IMR-90 (cell line): ENCODE measurements at places on chromosomes 7 and 10. TPM values are rescaled to one million over a fixed set of nuclear protein-coding genes. Genes with fewer than 3 reads are reported as not detected.

Gene BLNK
- not detected in 2 replicates for total RNA-seq

DNA sequence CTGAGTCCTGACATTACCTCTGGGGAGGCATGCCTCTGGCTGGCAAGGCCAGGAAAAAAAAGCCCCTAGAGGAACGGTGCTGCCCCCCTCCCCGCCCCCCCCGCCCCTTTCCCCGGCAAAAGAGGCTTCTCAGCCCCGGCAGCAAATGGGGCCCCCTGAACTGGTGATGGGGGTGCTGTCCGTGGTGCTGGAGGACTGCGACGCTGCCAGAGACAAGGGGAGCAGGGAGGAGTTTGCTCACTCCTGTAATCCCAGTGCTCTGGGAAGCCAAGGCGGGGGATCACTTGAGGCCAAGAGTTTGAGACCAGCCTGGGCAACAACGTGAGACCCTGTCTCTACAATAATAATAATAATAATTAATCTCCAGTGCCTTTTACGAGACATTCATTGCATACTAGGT lies 23.7 kb downstream of the SRRM3 start:
- peaks cover 10% of the 10 kb centered on the region for H3K27me3 ChIP-seq
- no peak overlapping the region for H3K4me3 ChIP-seq
- H3K36me3 ChIP-seq, result no peaks in the 10 kb centered on the region
- peak; percentile 23 for DNase-seq
- H3K4me1 ChIP-seq, result peaks cover 1% of the 10 kb centered on the region; the same call in 1 of the 2 replicates
- no peak overlapping the region for H3K27ac ChIP-seq

DNA sequence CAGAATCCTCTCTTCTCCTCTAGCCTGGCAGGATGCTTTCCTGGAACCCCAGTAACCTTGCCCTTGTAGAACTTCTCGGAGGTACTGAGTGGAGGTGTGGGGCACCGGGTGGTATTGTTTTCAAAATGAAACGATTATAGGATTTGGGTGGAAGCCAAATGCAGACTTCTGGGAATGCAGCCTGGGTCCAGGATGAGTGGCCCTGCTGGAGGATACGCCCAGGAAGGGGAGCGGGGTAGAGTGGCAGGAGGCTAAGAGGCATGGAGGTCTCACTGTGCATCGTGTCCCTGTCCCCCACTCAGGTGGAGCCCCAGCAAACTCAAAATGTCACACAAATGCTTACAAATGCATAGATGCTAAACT lies 109.1 kb upstream of the PPIF start:
- H3K36me3 ChIP-seq, result peaks cover 14% of the 10 kb centered on the region; the same call in 1 of the 2 replicates
- no peaks in the 10 kb centered on the region for H3K27me3 ChIP-seq
- H3K4me3 ChIP-seq, result no peak overlapping the region
- no peak overlapping the region for H3K27ac ChIP-seq
- H3K4me1 ChIP-seq, result peaks cover 43% of the 10 kb centered on the region

DNA sequence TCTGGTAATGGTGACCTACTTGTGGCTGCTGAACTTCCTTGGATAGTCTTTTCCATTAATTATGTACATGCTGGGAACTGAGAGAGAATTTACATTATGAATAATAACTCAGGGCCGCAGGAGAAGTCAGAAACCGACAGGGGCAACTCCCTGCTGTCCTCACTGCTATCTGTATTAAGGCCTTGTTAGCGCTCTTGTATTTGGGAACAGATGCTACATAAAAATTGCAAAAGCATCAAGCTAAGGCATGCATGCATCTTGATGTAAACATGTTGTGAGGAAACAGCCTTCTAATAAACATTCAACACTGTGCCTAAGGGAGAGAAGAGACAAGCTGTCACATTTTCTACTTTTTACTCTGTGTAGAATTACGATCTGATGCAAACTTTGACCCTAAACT lies 158.4 kb downstream of the PARD3 start:
- no peak for DNase-seq
- H3K4me1 ChIP-seq, result peaks cover 5% of the 10 kb centered on the region
- H3K27ac ChIP-seq, result no peak overlapping the region
- H3K36me3 ChIP-seq, result no peaks in the 10 kb centered on the region
- H3K27me3 ChIP-seq, result no peaks in the 10 kb centered on the region

DNA sequence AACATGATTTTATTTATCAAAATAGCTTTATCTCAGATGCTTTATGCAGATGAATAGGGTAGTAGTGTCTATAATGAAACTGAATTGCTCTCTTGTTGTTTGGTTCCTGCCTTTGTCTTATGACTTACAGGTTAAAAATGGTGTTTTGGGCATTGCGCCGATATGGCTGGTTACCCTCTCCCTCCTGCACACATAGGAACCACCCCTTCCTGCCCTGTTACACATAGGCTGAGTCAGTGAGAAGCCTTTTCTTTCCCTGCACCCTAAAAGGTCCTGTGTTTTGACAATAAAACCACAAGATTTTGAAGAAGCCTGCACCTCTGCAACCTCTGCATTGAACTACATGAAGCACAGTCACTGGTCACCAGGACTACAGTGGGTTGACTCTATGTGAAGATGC lies 655.8 kb upstream of the ANKRD30A start:
- H3K4me1 ChIP-seq, result peaks cover 5% of the 10 kb centered on the region; the same call in 1 of the 2 replicates
- H3K4me3 ChIP-seq, result no peak overlapping the region
- H3K36me3 ChIP-seq, result no peaks in the 10 kb centered on the region
- peak; percentile 83 for DNase-seq

DNA sequence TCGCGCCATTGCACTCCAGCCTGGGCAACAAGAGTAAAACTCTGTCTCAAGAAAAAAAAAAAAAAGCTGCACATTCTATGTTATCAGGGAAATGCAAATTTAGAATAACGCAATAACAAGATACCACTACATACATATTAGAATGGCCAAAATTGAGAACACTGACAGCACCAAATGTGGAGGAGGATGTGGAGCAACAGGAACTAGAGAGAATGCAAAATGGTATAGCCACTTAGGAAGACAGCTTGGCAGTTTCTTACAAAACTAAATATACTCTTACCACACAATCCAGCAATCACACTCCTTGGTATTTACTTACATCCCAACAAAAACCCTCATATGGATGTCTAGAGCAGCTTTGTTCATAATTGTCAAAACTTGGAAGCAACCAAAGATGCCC lies 76.8 kb downstream of the ALOX5 start:
- no peak for DNase-seq
- no peaks in the 10 kb centered on the region for H3K36me3 ChIP-seq
- H3K27ac ChIP-seq, result no peak overlapping the region
- H3K4me1 ChIP-seq, result no peaks in the 10 kb centered on the region
- H3K4me3 ChIP-seq, result no peak overlapping the region

Gene ELMO1
- not detected in 2 replicates for total RNA-seq

DNA sequence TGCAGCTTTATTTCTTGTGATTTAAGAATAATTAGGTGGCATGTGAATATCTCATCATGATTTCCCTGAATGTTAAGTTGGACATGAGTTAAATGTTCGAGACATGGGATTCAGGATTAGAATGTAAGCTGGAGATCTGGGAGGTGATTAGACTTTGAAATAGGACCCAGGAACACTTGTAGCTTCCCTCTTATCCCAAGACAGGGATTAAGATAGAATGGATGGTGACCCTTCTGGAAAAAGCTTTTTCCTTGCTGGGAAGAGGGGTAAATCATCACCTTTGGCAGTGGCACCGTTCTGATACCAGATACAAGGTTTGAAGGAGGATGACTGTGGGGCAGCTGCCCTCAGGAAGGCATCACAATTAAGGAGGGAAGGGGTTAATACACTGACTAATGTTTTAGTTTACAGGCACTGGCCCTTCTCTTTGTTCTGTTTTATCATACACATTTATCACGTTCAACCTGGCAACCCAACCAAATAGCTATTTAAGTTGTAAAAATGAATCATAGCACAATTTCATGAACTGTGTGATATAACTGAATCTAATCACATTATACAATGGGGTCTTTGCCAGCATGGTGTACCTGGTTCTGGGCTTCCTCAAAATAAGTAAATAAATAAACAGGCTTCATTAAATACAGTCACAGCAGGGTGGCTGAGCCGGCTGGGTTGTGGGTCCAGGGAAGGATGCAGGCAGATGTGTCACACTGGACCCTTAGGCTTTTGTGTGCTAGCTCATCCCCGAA lies 212.7 kb downstream of the LRMDA start:
- H3K36me3 ChIP-seq, result no peaks in the 10 kb centered on the region
- H3K27me3 ChIP-seq, result peaks cover 6% of the 10 kb centered on the region
- no peak for DNase-seq
- no peaks in the 10 kb centered on the region for H3K4me1 ChIP-seq

Gene PDZD7
- total RNA-seq, result 0.83 and 0.90 TPM in 2 replicates

- H3K36me3 ChIP-seq, result peaks cover 18% of the 10 kb centered on the region; the same call in 1 of the 2 replicates
- H3K4me3 ChIP-seq, result peak overlapping the region; percentile 84
- H3K27ac ChIP-seq, result peak overlapping the region; percentile 94
- peaks cover 31% of the 10 kb centered on the region for H3K4me1 ChIP-seq
Observed at GRCh38 chr7:5596046-5596895, 172.6 kb upstream of the TNRC18 start.

DNA sequence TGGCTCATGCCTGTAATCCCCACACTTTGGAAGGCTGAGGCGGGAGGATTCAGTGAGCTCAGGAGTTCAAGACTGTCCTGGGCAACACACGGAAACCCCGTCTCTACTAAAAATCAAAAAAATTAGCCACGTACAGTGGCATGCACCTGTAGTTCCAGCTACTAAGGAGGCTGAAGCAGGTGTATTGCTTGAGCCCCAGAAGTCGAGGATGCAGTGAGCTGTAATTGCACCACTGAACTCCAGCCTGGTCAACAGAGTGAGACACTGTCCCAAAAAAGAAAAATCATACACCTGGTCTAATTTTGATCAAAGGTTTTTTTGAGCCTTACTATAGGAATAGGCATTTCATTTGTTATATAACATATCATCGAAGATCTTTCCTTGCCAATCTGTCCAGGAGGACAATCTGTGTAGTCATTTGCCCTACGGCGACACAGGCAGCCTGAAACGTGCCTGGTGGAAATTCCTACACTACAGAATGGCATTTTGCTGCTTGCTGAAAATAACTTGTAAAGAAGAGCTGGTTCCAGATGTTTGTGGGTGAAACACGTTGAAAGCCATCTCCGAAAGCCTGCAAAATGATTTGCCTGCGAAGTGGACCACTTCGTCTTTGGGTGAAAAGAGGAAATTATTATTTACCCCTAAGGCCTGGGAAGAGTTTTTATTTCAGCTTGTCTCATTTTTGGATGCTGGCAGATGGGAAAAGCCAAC lies 31.3 kb upstream of the GDI2 start:
- no peak overlapping the region for H3K4me3 ChIP-seq
- peak; percentile 28 for DNase-seq
- no peaks in the 10 kb centered on the region for H3K4me1 ChIP-seq

GRCh38 chr7:46844486-46844885 lies 737.4 kb downstream of the TNS3 start:
- no peaks in the 10 kb centered on the region for H3K27me3 ChIP-seq
- no peak overlapping the region for H3K27ac ChIP-seq
- no peaks in the 10 kb centered on the region for H3K36me3 ChIP-seq
- no peak overlapping the region for H3K4me3 ChIP-seq

DNA sequence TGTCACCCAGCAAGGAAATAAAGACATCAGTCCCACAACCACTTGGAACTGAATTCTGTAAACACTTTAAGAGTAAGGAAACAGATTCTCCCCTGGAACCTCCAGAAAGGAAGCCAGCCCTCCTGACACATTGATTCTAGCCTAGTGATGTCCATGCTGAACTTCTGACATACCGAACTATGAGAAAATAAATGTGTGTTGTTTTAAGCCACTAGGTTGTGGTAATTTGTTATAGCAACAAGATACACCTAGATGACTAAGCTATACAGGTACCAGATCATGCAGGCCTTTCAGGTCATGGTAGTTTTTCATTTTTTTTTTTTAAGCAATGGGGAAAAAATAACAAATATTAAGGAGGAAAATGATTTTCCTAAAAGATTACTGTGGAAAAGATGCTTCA lies 37.6 kb upstream of the LRRTM3 start:
- no peaks in the 10 kb centered on the region for H3K27me3 ChIP-seq
- no peak overlapping the region for H3K27ac ChIP-seq
- no peak overlapping the region for H3K4me3 ChIP-seq
- DNase-seq, result no peak
- no peaks in the 10 kb centered on the region for H3K36me3 ChIP-seq
- H3K4me1 ChIP-seq, result no peaks in the 10 kb centered on the region

Gene CPN1
- not detected in 2 replicates for total RNA-seq

Gene OR13A1
- total RNA-seq, result not detected in 2 replicates

DNA sequence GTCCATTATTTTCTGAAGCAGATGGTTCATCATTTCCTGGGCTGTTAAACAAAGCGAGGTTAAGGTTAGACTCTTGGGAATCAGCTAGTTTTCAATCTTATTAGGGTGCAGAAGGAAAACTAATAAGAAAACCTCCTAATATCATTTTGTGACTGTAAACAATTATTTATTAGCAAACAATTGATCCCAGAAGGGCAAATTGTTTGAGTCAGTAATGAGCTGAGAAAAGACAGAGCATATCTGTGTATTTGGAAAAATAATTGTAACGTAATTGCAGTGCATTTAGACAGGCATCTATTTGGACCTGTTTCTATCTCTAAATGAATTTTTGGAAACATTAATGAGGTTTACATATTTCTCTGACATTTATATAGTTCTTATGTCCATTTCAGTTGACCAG lies 10.1 kb downstream of the BUB3 start:
- no peaks in the 10 kb centered on the region for H3K27me3 ChIP-seq

Gene TSPAN33
- 0.28 and 0.36 TPM in 2 replicates for total RNA-seq

GRCh38 chr7:22851145-22851544 lies 28.5 kb upstream of the TOMM7 start:
- H3K4me3 ChIP-seq, result no peak overlapping the region
- no peaks in the 10 kb centered on the region; the same call in 1 of the 2 replicates for H3K36me3 ChIP-seq
- no peak for DNase-seq
- H3K27ac ChIP-seq, result no peak overlapping the region
- H3K4me1 ChIP-seq, result peaks cover 4% of the 10 kb centered on the region
